Thoracic aorta (tissue), 2 donors: ENCODE measurements at places on chromosomes 13 and 19.

DNA sequence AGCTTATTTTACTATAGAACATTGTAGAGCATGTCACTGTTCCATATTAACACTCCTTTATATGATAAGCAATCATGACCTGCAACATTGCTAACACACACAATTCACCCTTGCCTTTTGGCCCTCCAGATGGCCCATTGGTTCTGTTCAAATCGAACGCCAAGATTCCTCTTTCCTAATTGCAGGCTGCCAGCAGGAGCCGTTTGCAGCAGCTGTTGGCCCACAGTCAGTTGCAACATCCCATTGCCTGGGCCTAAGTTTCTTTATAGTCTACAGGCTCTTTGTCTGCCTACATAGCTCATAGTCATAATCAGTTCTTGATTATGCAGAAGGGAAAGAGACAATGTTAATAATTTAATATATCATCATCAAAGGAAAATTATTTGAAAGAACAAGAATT lies 37.6 kb downstream of the KCTD12 start:
- DNase-seq: no peak

GRCh38 chr13:72205773-72206172 lies 338.8 kb upstream of the DACH1 start:
- DNase-seq: no peak

- DNase-seq: no peak
Observed at GRCh38 chr13:25675060-25675459, 303.3 kb downstream of the ATP8A2 start.

GRCh38 chr13:101627556-101627943 lies 175.1 kb downstream of the ITGBL1 start:
- DNase-seq: no peak

DNA sequence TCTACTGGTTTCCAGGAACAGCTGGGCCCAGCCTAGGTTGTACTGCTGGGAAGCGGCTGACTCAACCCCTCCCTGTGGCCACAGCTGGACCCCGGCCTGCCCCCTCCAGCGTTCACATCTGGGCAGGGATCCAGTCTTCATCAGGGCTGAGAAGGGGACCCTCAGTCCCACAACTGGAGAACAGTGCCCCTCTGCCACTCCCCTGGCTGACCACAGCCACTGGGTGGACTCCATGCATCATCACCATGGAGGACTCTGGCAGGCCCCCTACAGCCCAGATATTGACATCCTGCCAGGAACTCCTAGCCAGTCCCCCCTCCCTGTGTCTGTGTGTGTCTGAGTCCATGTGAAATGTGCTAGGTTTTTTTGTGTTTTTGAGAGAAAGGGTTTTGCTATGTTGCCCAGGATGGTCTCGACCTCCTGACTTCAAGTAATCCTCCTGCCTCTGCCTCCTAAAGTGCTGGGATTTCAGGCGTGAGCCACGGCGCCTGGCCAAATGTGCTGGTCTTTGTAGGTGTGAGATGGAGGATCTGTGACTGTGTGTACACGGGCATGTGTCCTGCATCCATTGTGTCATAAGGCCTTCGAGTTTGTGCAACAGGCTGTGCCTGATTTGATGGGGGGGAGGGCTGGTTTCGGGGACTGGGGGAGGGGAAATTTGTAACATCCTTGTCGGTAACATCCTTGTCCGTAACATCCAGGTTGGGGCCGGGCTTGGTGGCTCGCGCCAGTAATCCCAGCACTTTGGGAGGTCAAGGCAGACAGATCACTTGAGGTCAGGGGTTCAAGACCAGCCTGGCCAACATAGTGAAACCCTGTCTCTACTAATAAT lies 4.0 kb upstream of the HOOK2 start:
- no peak for DNase-seq

DNA sequence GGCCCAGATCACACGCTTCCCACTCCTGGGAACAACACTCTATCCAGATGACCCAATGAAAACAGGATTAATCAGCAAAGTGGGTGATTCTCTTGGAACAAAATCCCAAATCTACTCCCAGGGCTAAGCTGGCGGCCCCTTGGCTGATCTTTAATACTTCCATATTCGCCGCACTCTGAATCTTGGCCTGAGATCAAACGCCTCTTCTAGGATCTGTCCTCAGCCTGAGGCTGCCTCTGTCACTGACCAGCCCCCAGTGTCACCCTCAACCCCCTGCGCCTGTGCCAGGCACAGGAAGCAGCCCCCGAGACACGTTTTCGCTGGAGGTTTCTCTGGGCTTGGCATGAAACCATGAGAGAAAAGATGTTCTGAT lies 2.4 kb upstream of the CTXN1 start:
- DNase-seq: no peak

DNA sequence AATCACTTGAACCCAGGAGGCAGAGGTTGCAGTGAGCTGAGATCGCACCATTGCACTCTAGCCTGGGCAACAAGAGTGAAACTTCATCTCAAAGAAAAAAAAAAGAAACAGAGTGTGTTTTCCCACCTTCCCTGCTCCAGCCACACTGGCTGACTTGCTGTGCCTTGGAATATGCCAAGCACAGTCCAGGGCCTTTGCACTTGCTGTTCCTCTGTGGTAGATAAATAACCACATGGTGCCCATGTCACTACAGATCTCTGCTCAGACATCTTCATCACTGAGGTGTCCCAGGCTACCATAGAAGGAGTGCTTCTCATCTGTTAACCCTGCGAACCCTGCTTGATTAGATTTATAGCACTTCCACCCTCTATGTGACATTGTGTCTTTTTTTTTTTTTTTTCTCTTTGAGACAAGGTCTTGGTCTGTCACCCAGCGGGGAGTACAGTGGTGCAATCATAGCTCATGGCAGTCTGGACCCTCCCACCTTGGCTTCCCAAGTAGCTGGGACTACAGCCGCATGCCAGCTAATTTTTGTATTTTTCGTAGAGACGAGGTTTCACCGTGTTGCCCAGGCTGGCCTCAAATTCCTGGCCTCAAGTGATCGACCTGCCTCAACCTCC lies 10.4 kb downstream of the SMARCA4 start:
- no peak for DNase-seq

DNA sequence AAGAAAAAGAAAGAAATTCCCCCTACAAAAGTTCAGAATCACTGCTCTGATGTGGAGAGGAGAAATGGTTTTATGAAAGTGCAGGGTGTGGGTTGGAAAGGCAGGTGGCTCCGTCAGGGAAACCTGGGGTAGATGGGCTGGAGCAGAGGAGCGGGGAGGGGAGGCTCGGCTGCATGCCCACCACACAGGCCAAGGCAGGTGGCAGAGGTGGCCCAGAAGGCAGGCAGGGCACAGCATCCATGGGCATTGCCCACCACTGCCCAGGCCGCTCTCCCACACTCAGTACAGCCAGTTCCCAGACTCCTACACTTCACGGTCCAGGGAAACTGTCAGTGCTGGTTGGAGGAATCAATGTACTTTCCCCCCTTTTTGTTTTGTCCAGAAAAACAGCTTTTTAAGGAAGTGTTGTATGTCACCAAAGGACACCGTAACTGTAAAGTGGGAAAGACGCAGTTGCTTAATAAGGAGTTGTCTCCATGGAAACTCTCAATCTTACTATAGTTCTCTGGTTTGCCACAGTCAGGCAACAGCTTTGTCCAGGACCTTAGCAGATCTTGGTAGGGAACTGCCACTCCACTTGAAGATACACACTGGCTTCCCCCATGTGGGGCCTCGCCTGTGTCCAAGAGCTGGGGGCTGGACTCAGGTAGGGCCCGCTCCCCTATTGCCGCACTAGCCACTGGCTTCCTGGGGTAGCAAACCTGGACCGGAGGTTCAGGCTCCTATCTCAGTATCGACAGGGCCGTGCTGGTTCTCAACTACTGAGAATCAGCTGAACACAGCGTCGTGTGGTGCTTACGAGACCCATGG lies 82.9 kb downstream of the RAB20 start:
- DNase-seq: no peak

GRCh38 chr19:45471931-45472562 lies 4.3 kb downstream of the FOSB start:
- DNase-seq: no peak

DNA sequence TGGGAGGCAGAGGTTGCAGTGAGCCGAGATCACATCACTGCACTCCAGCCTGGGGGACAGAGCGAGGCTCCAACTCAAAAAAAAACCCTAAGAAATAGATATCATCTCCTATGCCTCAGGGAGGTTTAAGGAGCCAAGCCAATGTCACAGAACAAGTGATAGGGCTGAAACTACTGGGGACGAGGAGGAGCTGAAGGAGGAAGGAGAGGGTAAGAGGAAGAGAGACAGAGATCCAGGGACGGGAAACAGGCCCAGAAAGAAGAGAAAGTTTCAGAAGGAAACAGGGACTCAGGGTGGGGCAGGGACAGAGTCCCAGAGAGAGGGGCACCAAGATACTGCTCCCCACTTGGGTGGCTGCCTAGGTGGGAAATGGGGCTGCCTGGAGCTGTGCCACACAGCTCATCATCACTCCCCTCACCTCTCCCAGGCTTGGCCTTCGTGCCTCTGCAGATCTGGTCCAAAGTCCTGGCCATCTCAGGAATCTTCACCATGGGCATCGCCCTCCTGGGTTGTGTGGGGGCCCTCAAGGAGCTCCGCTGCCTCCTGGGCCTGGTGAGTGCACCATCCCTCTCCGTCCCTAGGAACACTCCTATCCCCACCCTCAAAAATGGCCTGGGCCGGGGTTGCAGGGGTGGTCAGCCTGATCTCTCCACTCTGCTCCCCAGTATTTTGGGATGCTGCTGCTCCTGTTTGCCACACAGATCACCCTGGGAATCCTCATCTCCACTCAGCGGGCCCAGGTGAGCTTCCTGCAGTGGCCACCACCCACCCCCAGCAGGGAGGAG lies 1.5 kb downstream of the CD37 start:
- no peak for DNase-seq

DNA sequence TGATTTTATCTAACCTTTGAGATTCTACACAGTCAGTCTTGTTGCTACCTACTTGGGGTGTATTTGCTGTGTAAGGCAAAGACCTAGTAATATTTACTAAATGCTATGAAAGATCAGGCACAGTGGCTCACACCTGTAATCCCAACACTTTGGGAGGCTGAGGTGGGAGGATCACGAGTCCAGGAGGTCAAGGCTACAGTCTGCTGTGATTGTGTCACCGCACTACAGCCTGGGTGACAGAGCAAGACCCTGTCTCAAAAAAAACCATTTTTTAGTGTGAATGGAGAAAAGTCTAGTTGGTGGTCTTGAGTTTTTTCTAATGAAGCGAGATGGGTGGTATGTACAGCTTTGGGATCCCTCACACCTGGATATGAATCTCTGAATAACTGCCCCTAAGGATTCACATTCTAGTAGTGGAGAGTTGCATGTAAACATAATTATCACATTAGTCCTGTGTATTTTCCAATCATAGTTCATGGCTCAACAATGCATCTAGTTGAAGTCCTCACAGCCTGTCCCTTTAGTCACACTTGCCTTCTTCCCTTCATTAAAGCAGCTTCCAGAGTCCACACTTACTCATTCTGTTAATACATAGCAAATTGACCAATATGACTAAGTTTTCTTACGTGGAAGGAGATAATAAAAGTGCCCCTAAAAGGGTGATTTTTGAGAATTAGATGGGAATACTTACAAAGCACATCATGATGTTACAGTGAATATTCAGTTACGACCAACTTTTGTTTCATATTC lies 7.5 kb downstream of the RPL21 start:
- no peak for DNase-seq

DNA sequence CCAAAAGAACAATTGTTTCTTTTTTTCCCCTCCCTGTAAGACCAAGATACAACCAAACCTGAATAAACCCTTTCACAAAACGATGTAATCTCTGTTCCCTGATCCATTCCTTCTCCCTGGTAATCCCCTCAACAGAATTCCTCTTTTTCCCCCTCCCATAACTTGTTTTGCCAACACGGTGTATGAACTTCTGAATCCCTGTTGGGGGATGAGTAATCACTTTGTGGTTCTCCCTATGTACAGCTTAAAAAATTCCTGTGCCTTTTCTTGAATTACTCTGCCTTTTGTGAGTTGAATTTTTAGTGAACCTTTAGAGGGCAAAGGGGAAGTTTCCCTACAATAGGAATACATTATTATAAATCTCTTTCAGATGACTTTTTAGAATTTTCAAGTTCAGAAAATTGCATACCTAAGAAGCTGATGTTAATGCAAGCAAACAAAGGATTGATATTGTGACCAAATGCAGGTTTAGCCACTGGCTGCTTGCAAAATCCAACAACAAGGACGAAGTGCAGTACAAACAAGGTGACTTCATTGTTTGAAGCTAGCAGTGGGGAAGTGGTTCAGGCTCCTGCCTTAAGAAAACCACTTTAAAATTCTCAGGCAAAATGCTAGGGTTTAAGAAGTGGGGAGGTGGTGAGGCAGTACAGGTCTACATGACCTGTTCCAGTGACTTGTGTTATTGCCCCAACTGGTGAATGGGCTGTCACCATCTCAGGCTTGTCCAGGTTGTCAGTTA lies 15.0 kb upstream of the EPSTI1 start:
- DNase-seq: no peak
